NCI-H1436 (cell line): ENCODE measurements at places on chromosomes 11 and 22.
A peak's percentile ranks its signal among the peaks of the same experiment; 100 is the strongest.

DNA sequence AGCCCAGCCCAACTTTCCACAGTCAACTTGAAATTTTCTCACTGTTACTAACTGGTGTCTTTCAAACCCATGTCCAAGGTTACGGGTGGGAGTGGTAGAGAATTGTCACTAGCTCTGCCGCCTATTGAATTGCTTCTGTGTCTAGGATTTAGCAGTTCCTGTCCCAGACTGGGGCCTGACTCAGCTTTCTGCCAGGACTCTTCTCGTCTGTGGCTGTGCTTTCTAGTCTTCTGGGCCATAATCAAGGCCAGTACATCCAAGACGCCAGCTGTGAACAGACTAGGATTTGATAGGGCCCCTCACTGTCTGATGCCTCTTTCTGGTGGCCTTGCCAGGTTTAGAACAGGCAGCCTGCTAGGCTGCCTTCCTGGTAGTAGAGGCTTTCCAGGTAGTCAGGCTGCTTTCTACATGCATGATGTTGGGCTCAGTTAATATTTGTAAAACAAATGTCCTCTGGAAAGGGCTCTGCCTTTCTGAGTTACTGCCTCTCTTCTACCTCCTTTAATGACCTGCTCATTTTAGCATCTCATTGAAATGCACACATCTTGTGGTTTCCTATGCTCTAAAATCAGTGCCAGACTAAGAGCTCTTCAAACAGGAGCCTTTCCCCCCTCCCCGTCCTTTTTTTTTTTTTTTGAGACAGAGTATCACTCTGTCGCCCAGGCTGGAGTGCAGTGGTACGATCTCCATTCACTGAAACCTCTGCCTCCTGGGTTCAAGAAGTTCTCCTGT lies 13.1 kb upstream of the HIKESHI start:
- DNase-seq, result no peak

DNA sequence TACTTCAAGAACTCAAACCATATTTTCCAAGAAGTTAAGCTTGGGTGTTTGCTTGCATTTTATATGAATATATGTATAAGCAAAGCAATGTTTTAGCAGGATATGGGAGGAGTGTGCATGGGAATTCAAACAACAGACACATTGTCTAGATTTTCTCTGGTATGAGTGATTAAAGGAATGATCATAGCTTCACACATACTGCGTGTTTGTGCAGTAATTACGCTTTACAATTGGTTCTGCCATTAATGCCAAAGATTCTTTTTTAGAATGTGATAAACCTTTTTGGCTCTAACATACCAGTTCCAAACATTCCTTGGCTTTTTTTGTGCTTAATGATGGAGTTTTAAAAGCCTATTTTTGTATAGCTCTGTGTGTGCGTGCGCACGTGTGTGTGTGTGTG lies 54.0 kb downstream of the CCDC34 start:
- no peak for DNase-seq

DNA sequence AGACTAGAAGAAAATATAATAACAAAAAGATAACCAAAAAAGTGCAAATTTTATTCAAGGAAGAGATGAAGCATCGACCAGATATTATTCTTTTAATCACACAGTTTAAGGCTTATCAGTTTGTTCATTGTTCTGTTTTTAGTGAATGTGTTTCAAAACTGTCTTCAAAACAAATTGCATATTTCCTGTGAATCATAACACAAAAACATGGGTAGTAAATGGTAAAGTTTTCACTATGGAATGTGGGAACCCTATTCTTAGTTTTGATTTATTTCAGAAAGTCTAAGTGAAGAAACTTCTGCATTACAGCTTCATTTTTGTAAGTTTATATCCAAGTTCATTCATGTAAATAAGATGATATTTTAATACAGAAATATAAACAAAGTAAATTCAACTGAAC lies 207.6 kb upstream of the LUZP2 start:
- no peak for DNase-seq

- no peak for DNase-seq
Measured at GRCh38 chr11:1656061-1656441, 26.5 kb downstream of the KRTAP5-5 start.

DNA sequence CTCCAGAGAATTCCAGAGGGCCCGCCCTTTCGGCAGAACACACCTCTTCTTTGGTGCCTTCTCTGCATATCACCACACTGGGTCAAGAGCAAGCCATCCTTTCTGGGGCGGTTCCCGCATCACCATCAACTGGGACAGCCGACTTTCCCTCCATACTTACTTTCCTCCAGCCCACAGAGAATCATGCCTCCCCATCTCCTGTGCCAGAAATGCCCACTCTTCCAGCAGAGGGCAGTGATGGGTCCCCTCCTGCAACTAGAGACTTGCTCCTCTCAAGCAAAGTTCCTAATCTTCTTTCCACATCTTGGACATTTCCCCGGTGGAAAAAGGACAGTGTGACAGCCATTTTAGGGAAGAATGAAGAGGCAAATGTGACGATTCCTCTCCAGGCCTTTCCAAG lies 157.7 kb downstream of the C11orf91 start:
- peak; percentile 10 for DNase-seq

DNA sequence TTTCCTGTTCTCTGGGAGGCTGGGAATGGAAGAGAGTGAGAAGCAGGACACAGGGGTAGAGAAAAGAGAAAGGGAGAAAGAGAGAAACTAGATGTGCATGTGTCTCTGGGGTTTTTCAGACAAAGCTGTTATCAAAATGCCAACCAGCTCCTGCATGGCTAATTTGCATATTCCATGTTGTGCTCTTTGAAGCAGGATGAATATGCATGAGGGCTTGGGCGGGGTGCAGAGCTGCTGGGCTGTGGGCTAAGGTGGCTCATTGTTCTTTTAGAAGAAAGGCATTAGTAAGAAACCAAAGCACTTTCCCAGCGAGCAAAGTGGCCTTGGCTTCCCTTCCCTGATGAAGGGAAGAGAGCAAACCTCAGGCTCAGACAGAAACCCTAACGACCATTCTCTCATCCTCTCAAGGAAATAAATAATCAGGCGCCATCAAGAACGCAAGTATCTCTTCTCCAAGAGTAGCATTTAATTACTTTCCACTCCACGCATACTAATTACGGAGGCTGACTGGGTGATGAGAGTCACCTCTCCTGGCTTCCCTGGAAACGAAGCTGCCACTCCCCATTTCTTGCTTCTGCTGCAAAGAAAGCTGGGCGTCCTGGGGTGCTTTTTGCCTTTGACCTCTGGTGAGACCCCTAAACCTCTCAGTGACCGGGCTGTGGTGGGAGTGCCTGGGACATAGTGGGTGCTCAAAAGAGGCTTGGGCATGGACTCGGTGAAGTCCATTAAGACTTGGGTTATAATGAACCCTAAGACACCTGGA lies 54.2 kb downstream of the FEZ1 start:
- no peak for DNase-seq

- DNase-seq, result peak; percentile 68
Measured at GRCh38 chr11:33987975-33988580, 63.5 kb upstream of the CAPRIN1 start.

DNA sequence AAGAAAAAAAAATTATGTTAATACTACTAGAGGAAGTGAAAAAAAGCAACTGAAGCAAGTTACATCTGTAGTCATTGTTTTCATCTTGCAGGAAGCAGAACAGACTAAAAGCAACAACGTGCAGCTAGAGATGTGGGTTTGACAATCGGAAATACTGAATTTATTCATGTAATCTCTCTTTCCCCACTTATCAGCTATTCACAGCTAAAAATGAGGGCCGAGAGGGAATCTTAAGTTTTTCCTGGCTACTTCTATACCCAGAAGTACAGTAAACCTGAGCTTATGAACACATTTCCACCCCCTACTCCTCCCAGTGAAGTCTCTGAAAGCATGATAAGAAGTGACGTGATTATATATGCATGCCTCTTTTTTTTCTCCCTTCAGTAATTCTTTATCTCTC lies 116.5 kb downstream of the SPON1 start:
- no peak for DNase-seq

GRCh38 chr22:20238901-20239675 lies 29.0 kb downstream of the RTN4R start:
- no peak for DNase-seq

GRCh38 chr11:3981084-3981633 lies 113.4 kb upstream of the RRM1 start:
- no peak for DNase-seq

DNA sequence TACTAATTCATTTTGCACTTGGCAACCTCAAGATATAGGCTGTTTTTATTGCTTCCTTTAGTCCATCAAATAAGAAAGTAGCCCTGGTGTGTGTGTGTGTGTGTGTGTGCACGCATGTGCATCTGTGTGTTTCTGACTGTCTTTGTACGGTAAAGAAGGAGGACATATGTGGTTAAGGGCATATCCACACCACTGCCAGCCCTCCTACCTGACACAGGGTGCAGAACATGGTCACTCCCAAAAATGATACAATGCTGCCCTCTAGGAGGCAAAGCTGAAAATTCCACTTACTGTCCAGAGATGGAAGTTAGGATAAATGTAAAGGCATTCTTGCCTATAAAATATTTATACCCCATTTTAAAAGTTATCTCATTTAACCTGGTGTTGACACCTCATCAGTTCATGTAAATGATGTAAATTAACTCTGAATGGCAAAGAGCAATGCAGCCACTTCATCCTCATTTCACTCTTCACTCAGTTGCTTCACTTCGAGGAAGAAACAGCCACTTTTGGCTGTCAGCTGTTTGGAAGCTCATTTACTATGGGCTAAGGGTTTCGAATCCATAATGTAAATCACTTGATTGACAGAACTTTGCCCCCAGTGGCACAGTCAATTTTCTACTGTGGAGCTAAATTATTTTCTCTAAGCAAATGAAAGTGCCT lies 83.1 kb upstream of the MTNR1B start:
- DNase-seq, result peak; percentile 57

- no peak for DNase-seq
Measured at GRCh38 chr11:113681711-113682413, 24.2 kb downstream of the TMPRSS5 start.

GRCh38 chr11:31106968-31107576 lies 262.5 kb downstream of the DCDC1 start:
- peak; percentile 22 for DNase-seq

DNA sequence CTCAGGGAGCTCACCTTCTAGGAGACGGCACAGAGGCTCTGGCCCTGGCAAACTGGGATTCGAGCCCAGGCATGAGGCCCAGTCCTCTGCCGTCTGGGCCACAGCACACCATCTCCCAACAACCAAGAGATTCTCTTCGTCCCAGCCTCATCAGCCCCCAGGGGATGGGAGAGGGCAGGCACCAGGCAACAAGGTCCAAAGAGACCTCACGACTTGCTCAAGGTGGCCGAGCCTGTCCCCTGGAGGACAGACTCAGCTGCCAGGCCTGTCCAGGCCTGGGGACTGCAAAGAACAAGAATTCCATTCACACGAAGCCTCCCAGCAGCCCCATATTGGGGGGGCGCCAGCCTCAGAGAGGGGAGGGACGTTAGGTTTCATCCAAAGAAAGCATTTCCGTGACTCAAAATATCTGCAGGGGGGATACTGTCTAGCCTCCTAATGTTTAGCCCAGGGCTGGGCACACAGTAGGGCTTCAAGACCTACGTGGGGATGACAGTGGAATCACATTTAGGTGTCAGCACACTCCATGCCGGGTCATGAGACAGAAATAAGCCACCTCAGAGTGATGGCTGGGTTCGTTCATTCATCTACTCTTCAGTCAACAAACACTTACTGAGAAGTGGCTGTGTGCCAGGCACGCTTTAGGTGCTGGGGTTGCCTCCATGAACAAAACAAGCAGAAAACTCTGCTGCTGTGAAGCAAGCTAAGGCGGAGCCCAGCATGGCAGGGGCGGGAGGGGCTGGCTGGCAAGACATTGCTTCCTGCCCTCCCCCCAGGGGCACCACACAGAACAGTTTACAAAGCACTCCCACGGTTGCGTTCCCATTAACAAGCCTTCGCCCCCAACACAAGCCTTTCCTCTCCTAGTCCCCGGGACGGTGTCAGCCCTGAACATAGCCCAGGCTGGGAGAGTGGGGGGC lies 1.2 kb downstream of the CARNS1 start:
- peak; percentile 58 for DNase-seq

DNA sequence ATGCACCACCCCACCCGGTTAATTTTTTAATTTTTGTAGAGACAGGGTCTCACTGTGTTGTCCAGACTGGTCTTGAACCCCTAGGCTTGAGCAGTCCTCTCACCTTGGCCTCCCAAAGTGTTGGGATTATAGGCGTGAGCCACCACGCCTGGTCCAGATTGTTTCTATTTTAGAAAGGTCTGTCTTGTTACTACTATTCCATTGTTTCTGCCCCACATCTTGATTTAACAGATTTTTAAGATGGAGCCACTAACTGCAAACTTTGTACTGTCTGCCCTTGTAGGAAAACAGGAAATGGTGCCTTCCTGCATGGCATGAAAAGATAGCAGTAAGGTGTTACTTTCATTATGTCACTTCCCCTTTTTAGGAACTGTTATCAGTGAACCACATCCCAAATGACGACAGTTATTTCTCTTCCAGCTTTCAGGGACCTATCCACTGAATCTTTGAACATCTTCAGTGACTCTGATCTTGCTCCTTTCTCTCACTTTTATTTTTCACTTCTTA lies 23.2 kb downstream of the TAF1D start:
- no peak for DNase-seq

- DNase-seq, result no peak
Measured at GRCh38 chr22:47954107-47954506, 1191.7 kb downstream of the TBC1D22A start.

- no peak for DNase-seq
Measured at GRCh38 chr11:133810766-133811165, 34.5 kb downstream of the SPATA19 start.

- no peak for DNase-seq
Measured at GRCh38 chr11:63911440-63911839, 5.5 kb downstream of the RCOR2 start.

DNA sequence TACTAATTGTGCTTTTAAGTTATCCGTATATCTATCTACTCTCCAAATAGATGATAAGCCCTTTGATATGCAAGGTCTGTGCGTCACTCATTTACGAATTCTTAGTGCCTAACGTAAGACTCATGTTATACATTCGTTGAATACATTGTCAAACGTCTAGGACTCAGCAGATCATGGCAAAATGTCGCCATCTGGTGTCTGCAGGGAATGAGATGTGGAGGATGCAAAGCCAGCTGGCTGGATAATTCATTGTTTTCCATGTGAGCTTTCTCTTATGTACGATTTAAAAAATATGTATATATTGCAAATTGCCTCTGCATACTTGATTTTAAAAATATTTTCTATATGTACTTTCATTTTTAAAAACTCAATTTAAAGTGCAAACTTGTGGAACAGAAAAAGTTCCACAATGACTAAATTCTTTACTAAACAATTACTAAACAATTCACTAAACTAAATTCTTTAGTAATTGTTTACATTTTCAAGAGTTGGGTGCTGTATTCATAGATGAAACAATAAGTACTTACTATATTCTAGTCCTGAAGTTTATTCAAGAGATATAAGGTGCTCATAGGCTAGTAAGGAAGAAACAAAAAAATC lies 33.8 kb downstream of the ZNF202 start:
- DNase-seq, result peak; percentile 65

DNA sequence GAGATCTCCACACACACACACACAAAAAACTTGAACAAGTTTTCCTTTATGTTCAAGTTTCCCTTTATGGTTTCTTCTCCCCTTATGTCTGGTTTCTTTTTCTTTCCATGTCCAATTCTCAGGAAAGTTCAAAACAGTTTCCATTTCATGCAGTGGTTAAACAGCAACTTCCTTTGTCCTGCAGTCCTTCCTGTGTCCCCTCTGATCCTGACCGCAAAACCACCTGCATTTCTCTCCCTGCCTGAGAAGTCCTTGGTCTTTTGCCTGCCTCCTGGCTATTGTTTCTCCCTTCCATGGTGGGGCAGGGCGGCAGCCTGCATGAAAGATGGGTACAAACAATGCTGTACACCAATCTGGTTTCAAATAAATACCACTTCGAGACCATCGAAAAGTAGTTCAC lies 58.3 kb upstream of the SORL1 start:
- DNase-seq, result no peak

GRCh38 chr11:108895579-108896480 lies 231.0 kb downstream of the DDX10 start:
- no peak for DNase-seq

- DNase-seq, result no peak
Measured at GRCh38 chr11:126393143-126393542, 37.7 kb downstream of the ST3GAL4 start.
